ENCODE measurements at places on chromosomes 2 and 18.

DNA sequence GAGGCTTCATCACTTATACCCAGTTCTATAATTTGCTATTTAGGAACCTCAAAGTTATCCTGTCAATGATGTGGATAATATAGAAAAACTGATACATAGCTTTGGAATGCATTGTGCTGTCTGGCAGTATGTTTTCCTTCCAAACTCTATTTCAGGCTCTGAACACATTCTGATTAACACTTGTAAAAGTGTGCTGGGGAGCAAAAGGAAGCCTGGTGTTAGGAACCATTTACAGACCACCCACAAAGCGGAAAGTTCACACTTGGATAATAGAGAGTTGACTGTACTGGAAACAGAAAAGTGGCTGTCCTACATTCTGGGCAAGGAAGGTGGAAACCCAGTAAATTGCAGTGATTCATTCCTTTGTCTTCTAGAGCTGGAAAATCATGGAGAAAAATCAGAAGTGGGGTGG is 114.5 kb upstream of the ZFP36L2 start:
- no peak for DNase-seq

- DNase-seq, result no peak
Observed at GRCh38 chr18:24322584-24323136, 75.0 kb downstream of the OSBPL1A start.

DNA sequence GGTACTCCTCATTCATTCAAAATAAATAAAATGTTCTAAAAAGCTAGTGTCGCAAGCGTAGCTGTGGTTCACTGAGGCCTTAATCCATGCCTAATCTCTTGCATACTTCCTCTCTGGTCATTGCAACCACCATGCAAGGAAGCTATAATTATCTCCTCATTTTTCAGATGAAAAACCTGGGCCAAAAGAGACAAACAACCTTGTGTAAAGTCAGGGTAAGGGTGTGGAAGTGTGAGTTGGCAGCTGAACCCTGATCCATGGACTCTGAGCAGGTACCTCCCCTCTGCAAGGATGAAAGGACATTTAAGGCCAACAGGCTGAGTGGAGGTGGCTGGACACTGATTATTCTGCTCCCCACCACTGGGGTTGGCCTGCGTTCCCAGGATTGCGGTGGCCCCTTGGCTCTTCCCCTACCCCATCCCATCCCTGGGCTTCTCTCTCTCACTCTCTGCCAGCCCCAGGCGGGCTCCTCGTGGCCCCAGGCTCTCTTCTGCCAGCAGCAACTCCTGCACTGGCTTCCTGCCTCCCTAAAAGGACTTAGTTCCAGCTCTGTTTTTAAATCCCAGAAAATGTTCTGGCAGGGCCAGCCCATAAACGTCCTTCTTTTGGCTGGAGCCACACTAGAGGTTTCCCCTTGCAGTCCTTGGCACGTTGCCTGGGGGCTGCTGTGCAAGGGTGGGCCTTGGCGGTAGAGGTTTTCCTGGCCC is 72.0 kb upstream of the AFF3 start:
- DNase-seq, result no peak

- DNase-seq, result no peak
Observed at GRCh38 chr2:224885291-224885690, 157.0 kb downstream of the DOCK10 start.

DNA sequence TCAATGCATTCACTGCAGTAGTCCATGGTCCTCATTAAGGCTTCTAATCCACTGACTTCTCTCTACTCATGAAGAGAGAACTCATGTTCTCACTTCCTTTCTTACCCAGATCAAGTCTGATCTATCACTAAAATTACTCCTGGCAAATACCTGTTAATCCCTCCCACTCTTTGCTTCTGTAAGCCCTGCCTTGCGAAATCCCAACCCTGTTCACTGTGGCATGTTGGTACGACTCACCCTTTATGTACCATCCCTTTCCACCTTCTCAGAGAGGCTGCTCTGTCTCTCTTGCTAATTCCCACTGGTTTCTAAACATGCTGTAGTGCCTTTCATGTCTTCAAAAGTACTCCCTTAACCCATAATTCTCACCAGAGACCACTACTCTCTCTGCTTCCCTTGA is 272.2 kb upstream of the ACVR2A start:
- DNase-seq, result no peak

GRCh38 chr2:28454016-28454930 is 41.6 kb upstream of the PLB1 start:
- no peak for DNase-seq

DNA sequence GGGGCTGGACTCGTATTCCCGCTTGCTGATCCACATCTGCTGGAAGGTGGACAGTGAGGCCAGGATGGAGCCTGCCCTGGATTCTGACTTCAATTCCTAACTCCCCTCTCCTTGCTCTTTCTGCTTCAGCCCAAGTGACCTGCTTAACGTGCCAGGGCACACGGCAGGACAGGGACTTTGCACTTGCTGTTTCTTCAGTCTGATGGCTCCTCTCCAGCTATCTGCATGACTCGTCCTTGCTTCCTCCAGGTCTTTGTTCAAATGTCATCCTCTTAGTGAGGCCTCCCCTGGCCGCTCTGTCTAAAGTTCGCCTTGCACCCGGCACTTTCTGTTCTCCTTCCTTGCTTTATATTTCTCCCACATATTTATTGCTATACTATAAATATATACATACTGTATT is 357.6 kb downstream of the MTX2 start:
- DNase-seq, result no peak

- DNase-seq, result no peak
Observed at GRCh38 chr2:142865924-142866323, 11.5 kb upstream of the KYNU start.

GRCh38 chr18:57657542-57657941 is 35.9 kb upstream of the NARS1 start:
- no peak for DNase-seq

DNA sequence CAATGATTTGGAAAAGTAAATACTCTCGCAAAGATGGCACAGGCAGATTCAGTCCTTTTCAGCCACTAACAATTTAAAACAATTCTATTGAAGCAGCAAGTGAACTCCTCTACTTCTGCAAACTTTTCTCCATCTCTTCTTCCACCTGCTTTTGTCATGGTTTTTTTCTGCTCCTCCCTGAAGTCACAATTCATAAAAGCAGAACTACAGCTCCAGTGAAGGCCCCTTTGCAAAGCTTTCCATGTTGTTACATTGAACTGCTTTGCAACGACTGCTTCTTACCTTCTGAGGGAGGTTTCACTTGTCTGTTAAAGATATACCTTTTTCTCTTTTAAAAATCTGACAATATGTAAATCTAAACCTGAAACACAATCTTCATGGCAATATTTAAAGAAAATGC is 3.7 kb upstream of the SERTAD2 start:
- DNase-seq, result no peak

GRCh38 chr2:15369129-15369528 is 192.0 kb downstream of the NBAS start:
- DNase-seq, result no peak

DNA sequence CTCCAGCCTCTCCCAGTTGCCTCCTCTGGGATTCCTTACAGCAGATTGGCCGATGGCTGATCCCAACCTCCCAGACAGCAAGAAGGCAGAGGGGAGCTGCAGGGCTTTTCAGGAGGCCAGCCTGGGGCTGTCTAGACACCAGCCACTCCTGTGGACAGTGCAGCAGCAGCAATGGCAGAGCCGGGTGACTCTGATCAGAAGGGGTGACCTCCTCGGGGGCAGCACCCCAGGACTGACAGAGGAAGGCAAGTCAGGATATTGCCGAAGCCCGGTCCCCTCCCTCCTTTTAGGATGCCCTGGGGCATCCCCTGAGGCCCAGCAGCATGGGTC is 84.5 kb downstream of the INHBB start:
- no peak for DNase-seq

DNA sequence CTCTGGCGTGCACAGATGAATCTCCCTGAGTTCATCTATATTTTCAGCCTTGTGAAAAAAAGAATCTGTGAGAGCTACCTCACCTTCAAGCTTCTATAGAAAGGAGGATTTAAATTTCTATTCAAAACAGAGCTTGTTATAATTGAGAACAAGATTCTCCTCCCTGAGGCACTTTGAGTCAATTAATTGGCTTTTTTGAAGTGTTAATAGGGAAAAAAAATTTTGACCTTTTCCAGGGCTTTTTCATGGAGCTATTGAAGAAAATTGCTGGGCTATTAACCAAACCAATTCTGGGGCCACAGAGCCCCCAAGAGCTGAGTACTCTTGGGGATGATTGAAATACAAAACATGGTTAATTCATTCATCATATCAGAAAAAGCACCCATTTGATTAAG is 225.1 kb downstream of the CMPK2 start:
- no peak for DNase-seq

DNA sequence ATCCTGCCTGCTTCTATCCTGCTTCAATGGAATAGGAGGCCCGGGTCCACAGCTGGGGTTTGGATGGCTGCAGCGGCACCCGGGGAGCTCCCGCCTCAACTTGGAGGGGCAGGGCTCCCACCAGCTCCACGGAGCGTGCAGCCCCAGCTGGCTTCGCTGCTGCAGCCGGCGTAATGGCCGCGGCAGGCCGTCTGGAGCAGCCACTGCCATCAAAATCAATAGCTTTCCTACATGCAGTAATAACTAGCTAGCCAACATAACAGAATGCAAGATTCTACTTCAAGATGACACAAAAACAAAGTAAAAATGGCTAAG is 154.2 kb upstream of the RMP24 start:
- DNase-seq, result no peak

- DNase-seq, result no peak
Observed at GRCh38 chr18:21254576-21254975, 12.5 kb downstream of the GREB1L start.

DNA sequence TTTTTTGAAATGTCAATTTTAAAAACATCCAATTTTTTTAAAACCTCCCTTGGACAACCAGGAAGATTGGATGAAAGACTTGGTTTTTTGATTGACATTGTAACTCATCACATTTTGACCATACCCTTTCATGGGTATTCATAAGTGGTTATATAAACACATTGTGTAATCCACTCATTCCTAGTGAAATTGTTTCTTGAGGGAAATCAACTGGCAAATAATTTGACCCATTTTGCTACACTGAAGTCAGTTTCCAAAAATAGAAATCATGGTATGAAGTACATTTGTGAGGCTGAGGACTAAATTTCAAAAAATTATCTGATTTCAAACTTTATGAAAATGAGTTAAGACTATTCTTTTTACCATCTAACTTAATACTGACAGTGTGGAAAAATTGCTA is 31.5 kb downstream of the FBXO48 start:
- no peak for DNase-seq

DNA sequence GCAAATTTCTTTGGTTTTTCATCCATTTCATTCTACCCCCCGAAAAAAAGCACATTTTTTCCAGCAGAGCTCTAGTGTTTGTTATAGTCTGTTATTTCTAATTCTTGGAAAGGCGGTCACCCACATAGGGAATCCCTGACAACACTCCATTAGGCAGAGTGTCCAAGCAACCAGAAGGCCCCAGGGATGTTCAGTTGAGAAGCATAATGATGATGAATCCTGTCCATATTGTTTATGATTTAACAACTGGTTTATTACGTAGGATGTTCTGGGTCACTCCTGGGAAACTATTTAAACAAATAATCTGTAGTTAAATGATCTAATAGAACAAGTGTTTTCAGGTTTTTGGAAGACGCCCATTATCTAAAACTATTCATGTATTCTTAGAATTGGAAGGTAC is 388.7 kb downstream of the TNS1 start:
- no peak for DNase-seq

- DNase-seq, result no peak
Observed at GRCh38 chr2:220850116-220850515, 722.0 kb downstream of the EPHA4 start.

DNA sequence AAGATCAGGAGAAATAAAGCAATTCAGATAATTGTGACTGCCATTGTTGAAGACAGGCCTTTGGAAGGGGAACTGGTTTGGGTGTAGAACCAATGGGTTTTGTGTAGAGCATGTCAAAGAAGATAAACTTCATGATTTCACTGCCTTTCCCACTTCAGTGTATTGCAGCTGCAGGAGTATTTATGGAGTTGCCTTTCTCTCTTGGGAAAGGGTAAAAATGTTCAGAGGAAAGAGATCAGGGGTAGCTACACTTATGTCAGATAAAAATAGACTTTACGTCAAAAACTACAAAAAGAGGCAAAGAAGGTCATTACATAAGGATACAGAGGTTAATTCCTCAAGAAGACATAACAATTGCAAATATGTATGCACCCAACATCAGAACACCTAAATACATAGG is 249.4 kb downstream of the PLCL1 start:
- no peak for DNase-seq

- DNase-seq, result no peak
Observed at GRCh38 chr2:101696272-101697123, 1.0 kb upstream of the MAP4K4 start.

DNA sequence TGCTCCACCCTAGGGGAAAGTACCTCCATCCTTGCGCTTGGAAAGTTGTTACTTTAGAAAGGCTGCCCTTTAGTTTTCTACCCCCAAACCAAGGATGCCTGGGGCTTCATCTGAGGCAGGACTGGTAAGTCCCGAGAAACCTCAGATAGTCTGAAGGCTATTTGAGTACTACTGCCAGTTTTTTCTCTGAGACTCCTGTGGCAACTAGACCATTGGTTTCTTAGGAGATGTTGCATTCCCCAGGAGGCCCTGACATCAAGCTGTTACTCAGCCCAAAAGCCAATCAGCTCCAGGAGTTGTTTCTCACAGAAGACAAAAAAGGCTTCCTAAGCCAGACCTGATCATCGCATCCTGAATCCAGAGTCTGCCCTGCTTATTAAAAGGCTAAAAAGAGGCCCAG is 67.2 kb downstream of the COLEC12 start:
- no peak for DNase-seq

- DNase-seq, result no peak
Observed at GRCh38 chr2:234189230-234189629, 138.7 kb downstream of the SPP2 start.

DNA sequence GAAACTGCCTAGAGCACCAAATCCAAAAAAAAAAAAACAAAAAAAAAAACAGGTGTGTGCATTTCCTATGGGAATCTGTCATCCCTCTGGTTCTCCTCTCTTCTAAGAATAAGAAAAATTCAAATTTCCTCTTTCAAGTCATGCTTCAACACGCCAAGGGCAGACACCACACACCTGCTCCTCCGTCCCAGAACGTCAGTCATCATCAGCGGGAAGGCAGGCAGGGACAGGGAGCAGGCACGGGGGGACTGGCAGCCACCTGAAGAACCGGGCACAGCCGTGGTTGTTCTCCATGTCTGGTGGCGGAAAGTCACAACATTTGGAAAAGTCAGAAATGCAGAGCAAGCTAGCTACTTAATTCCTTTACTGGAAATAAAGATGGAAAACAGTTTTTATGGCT is 214.8 kb downstream of the IKZF2 start:
- DNase-seq, result no peak

All from stimulated activated CD4-positive, alpha-beta T cell treated with anti-CD3 and anti-CD28 coated beads, Interleukin-1b, Interleukin-23, amount 100 ng/mL, for 1 hour (primary cell).